ENCODE measurements at places on chromosomes 5 and 9.

DNA sequence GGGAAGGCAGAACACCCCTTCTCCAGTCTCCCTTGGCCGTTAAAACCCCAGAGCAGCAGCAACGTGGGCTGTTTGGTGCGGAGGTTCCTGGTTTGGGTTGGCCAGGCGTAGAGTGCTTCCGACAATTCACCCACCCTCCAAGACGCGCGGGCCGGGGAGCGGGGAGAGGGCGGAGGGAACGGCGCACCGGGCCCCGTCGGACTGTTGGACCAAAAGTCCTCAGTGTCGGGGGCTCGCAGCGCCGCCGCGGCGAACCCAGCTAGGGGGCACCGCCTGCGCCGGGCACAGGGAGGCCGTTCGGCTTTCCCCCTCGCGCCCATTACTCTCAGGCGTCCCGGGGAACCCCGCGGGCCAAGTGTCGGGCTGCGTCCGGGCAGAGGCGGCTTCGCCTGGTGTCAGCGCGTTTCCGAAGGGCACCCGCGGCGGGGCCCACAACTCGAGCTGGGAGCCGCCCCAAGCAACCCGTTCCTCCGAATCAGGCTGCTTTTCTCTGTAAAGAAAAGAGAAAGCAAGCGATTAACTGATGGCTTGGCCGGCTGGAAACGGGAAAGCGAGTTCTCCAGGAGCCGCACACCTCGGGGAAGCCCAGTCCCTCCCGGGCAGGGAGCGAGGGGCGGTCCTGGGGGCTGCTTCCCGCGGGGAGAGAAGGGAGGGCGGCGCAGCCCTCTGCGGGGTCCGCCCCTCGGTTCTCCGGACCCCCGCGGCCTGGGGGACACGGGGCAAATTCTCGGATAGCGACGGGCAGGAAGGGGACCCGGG, 145.5 kb downstream of the ERCC6L2 start:
- peaks cover 8% of the 10 kb centered on the region for H3K27me3 ChIP-seq
- H3K36me3 ChIP-seq: no peaks in the 10 kb centered on the region
- H3K4me1 ChIP-seq: peaks cover 10% of the 10 kb centered on the region
- no peak overlapping the region for H3K27ac ChIP-seq

DNA sequence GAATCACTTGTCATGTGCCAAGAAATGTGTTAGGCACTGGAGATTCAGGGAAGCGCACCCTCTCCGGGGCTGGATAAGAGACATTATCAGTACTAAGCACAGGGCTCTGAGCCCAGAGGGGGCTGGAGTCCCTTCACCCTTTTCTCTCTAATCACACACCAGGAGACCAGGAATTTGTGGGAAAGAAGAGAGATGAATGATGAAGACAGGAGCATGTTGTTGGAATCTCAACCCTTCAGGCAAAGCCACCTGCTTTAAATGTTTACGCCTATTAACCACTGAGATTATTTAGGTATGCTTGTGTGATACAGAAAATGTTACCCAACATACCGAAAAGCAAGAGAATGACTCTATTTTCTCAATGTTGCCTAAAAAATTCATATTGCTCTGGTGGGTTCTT, 119.8 kb downstream of the ENTREP1 start:
- no peaks in the 10 kb centered on the region for H3K27me3 ChIP-seq
- DNase-seq: no peak
- no peaks in the 10 kb centered on the region for H3K4me1 ChIP-seq
- H3K36me3 ChIP-seq: no peaks in the 10 kb centered on the region
- H3K4me3 ChIP-seq: no peak overlapping the region

- H3K36me3 ChIP-seq: no peaks in the 10 kb centered on the region
- no peak overlapping the region for H3K27ac ChIP-seq
- H3K4me3 ChIP-seq: no peak overlapping the region
- peak; percentile 89 for DNase-seq
- H3K27me3 ChIP-seq: no peaks in the 10 kb centered on the region
These were observed 1.7 kb downstream of the CBY3 start for GRCh38 chr5:179679014-179679674.

GRCh38 chr5:174327317-174327864, 281.9 kb downstream of the NSG2 start:
- H3K27ac ChIP-seq: no peak overlapping the region
- H3K4me1 ChIP-seq: no peaks in the 10 kb centered on the region
- no peaks in the 10 kb centered on the region for H3K36me3 ChIP-seq
- DNase-seq: peak; percentile 68

- H3K4me1 ChIP-seq: peaks cover 10% of the 10 kb centered on the region
- DNase-seq: no peak
- H3K36me3 ChIP-seq: no peaks in the 10 kb centered on the region
- H3K4me3 ChIP-seq: no peak overlapping the region
- H3K27ac ChIP-seq: no peak overlapping the region
These were observed 154.3 kb downstream of the C5orf15 start for GRCh38 chr5:133814152-133814551.

DNA sequence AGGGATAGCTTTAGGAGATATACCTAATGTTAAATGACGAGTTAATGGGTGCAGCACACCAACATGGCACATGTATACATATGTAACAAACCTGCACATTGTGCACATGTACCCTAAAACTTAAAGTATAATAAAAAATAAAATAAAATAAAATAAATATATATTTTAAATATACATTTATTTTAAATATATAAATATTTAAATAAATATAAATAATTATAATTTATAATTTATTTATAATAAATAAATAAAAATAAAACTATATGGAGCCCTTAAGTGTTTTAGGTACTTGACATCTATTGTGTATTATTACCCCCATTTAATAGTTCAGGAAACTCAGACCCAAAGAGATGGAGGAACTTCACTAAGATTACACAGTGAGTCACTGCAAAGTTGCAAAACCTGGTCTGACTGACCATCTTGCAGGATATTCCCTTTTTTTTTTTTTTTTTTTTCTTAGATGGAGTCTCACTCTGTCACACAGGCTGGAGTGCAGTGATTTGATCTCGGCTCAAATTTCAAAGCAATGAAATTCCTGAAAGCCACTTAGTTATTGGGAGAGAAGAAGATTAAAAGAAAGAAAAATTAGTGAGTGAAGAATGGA, 5.8 kb upstream of the C5orf52 start:
- no peaks in the 10 kb centered on the region for H3K4me1 ChIP-seq
- H3K4me3 ChIP-seq: no peak overlapping the region
- DNase-seq: no peak
- no peaks in the 10 kb centered on the region for H3K36me3 ChIP-seq

- DNase-seq: no peak
- H3K4me1 ChIP-seq: no peaks in the 10 kb centered on the region
- no peak overlapping the region for H3K27ac ChIP-seq
- no peaks in the 10 kb centered on the region for H3K27me3 ChIP-seq
These were observed 218.3 kb downstream of the ADAMTSL1 start for GRCh38 chr9:18692268-18692667.

DNA sequence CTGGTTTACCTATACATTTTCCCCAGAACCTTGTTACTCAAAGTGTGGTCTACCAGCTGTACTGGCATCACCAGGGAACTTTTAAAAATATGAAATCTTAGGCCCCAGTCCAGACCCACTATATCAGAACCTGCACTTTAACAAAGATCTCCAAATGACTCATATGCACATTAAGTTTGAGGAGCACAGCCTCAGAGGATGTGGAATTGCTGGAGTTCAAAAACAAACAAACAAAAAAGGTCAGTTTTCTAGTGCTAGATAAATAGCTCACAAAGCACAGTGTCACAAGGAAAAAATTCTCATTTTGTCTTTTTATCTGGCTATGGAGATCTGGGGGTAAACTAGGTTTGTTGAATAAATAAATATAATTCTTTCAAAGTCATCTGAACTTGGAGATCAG, 68.9 kb upstream of the ANKRD55 start:
- H3K27me3 ChIP-seq: no peaks in the 10 kb centered on the region
- no peak overlapping the region for H3K27ac ChIP-seq
- H3K4me1 ChIP-seq: no peaks in the 10 kb centered on the region
- no peak for DNase-seq
- no peaks in the 10 kb centered on the region for H3K36me3 ChIP-seq

DNA sequence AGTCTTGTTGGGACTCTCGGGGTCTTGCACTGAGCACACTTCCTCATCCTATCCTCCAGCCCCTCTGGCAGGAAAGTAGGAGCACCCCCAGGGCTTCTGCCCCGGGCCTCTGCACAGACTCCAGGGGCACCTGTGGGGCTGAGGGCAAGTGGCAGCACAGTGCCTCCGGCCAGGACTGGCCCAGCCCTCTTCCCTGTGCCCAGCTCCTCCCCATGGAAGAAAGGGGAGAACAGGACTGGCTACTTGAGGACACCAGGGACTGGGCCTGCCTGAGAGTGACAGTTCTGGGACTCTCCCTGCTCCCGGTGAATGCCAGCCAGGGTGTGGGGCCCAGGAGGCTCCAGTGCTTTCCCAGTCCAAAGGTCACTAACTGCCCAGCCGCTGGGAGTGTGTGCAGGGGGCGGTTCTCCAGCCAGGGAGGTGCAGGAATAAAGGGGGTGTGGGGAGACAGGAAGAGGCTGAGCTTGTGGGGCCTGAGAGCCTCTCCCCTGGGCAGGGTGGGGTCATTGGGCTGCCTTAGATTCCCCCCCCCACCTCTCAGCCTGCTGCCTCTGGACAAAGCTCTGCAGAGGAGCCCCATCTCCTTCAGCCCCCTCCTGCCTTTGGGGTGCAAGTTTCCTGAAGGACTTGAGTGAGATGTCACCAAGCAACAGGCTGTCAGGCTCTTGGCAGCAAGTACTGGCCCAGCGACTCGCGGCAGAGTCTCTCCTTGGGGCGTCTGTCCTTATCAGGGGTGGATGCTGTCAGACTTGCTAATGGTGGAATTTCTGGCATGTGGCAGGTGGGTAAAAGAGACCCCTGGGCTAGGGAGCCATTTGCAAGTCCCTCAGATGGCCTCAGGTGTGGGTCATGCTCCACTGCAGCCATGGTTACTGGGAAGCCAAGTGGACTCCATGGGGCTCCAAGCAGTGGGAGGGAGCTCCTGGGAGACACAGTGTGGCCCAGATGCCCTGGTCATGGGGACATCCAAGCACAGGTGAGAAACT, 19.1 kb upstream of the JADE2 start:
- peak; percentile 94 for DNase-seq
- peak overlapping the region; percentile 87 for H3K27ac ChIP-seq
- no peaks in the 10 kb centered on the region for H3K27me3 ChIP-seq
- no peak overlapping the region for H3K4me3 ChIP-seq
- H3K4me1 ChIP-seq: peaks cover 60% of the 10 kb centered on the region

DNA sequence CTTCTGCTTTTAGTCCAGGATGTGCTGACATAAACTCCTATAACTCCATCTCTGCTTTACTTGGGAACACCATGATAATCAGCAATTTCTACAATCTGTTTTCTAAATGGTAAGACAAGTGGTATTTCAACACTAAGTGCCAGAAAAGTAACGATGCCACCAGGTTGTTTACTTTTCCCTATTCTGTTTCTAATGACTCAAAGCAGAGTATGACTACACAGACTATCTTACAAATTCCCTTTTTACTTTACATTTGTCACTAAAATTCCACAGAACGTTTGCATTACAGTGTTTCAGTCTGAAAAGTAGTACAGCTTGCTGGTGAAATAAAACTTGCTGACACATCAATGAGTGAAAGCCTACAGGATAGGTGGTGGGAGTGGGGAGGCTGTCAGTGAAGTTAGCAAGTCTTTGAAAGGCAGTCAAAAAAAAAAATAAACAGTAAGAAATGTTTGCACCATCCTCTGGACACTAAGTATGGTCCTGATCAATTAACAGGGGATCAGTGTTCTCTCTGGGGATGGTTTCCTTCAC, 186.5 kb downstream of the LURAP1L start:
- no peak overlapping the region for H3K27ac ChIP-seq
- no peaks in the 10 kb centered on the region for H3K27me3 ChIP-seq
- H3K4me3 ChIP-seq: no peak overlapping the region
- H3K4me1 ChIP-seq: no peaks in the 10 kb centered on the region

- H3K4me3 ChIP-seq: no peak overlapping the region
- no peak for DNase-seq
- H3K4me1 ChIP-seq: peaks cover 4% of the 10 kb centered on the region
These were observed 16.4 kb upstream of the GADD45G start for GRCh38 chr9:89588271-89588879.
